ENCODE measurements at places on chromosomes 4 and X.

- DNase-seq = no peak
These were observed 36.4 kb downstream of the ASB9 start for GRCh38 chrX:15233416-15234015.

- DNase-seq = peak; percentile 19
These were observed 35.7 kb downstream of the HAND2 start for GRCh38 chr4:173494013-173494970.

GRCh38 chr4:74423104-74423503, 21.8 kb upstream of the AREG start:
- DNase-seq = peak; percentile 8

DNA sequence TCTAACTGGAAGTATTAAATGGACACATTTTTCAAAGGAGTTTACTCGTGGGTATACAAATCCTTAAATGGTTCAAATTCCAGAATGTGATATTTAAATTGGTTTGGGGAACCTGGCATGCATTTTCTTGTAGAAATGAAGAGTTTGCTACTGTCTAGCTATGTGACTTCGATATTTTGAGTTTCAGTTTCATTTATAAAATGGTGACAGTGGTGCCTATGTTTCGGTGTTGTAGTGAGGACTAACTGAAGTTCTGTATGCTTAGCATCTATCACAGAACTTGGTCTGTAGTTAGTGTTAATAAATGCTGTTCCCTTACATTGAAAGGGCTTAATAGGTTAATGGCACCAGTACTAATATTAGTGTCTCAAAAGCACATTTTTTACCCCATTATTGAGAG, 29.4 kb downstream of the TRPC5 start:
- DNase-seq = no peak

- DNase-seq = no peak
These were observed 90.2 kb upstream of the UNC5C start for GRCh38 chr4:95638920-95639501.

DNA sequence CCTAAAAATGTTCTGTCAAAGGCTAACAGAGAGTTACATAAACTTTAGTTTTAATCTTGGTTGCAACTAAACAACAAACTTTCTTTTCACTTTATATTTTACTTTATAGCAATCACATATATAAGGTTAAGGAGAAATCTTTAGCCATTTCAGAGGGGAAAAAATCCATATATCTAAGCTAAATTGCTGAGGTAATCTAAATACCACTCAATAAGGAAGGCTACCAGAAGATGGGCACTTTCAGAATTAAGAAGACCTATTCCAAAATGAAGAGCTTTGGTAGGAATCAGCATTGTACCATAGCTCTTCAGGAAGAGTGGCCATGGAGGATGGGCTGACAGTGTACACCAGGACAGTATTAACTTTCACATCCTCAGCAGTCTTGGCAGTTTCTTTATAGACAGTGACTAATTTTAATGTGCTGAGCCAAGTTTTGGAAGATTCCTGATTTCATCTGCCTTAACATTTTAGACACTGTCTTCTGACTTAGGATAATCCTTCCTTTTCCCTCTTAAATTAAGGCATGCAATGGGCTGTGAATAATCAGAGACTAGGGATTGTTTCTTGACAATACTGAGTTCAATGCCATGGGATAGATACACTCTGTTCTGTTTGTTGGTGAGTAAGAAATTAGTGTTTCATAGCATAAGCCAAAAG, 7.1 kb downstream of the FAT4 start:
- no peak for DNase-seq

DNA sequence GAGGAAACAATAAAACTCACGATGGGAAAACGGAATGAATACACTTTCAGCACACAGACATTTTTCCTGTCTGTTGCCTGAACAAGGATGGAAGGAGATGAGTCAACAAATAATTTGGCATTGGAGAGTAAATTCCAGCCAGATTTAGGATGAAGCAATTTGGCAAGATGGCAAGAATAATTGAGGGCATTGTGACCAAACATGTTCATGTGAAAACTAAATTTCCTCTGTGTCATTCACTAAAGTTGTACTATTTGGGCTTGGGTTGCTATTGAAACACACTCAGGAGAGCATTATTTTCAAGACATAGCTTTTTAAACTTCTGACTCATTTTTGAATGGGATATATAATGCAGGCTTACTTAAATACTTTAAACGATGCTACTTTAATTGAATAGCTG, 1614.4 kb downstream of the PCDH19 start:
- no peak for DNase-seq

- DNase-seq = no peak
These were observed 450.7 kb downstream of the HNRNPD start for GRCh38 chr4:81923140-81923539.

DNA sequence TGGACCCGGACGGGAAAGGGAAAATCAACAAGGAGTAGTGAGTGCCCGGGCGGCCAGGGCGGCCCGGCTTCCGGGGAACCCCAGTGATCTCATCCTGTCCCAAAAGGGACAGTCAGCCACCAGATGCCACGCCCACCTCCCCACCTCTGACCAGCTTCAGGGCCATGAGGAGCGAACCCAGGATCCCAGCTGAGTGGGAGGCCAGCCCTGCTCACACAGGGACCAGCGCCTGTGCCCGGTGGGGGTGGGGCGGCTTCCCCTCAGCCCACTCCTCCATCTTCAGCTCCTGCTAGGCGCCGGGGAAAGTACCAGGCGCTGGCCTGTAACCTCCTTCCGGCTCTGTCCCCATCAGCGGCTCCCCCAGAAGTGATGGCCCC, 6.2 kb downstream of the MYL5 start:
- no peak for DNase-seq

GRCh38 chr4:168646001-168646768, 149.3 kb downstream of the PALLD start:
- no peak for DNase-seq

DNA sequence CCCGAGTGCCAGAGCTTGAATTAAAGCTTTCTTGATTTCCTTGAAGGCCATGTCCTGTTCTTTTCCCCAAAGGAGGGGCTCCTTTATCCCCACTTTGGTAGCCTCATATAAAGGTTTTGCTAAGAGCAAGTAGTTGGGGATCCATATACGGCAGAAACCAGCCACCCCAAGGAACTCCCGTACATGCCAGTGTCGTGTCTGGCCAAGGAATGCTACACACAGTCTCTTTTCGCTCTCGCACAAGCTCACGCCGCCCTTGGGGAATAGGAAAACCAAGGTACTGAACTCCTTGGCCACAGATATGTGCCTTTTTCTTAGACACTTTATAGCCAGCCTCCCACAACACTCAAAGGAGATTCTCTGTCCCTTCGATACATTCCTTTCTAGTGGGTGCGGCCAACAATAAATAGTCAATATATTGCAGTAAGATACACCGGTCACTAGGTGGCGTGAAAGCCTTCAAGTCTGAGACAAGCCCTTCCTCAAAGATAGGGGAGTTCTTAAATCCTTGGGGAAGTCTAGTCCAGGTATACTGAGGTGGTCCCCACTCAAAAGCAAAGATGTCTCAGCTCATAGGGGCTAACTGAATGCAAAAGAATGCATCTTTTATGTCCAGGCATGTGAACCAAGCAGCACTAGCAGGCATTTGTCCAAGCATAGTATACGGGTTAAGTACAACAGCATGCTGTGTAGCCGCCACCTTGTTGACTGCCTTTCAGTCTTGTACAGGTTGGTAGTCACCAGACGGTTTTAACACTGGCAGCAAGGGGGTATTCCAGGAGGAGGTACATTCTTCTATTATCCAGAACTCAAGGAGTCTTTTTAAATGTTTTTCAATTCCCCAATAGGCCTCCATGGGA, 57.8 kb upstream of the XAGE1B start:
- peak; percentile 59 for DNase-seq

All from hematopoietic multipotent progenitor cell treated with erythropoietin and hydrocortisone succinate and interleukin-3 and kit ligand, for 17 days (in vitro differentiated cells).